Liver (tissue), 10 donors: ENCODE measurements at places on chromosomes 6 and 20.

GRCh38 chr6:84967965-84968364 lies 203.6 kb upstream of the TBX18 start:
- DNase-seq: no peak

DNA sequence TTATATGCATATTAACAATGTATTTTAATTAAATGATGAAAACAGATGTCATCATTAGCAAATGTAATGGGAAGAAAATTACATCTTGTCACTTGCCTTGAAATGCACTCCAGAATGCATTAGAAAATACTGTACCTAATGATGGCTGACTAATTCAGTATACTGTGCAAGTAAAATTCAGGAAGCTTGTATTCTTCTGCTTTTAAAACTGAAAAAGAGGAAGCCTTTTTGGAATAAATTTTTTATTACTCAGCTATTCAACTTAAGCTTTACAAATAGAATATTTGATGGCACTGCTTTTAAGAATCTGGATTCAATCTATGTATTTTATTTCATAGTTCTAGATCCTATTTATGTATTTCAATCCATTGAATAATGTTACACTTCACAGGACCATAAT lies 195.5 kb downstream of the RIMS1 start:
- DNase-seq: no peak

DNA sequence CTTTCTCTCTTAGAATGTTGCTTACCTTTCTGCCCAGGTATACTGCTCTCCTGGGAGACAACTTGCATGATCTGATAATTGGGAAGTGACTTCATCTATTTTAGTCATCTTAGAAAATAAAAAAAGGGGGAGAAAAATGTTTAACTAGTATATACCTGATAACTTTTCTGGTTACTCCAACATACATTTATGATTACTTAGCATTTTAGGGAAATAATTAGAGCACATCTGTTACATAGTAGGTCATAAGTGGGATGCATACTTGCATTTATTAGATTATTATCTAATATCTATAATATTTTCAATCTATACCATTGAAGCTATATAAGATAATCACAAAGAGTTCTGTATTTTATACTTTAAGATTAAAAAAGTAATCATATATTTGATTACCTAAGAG lies 193.9 kb upstream of the EYS start:
- no peak for DNase-seq

DNA sequence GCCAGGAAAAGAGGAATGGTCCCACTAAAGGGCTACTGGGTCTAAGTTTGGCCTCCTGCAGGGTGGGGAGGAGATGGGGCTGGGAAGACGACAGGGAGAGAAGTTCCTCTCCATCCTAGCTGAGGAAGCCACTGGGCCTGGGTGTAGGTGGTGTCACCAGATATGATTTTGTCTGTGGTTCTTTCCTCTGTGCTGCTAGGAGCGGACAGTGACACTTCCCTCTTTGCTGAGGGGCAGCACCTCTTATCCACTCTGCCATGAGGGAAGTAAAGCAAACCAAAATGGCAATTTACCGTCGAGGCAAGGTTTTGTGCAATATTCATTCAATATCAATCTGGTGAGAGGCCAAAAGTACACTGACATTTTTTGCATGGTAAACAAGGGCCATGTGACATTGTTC lies 33.0 kb upstream of the NR2E1 start:
- DNase-seq: no peak

DNA sequence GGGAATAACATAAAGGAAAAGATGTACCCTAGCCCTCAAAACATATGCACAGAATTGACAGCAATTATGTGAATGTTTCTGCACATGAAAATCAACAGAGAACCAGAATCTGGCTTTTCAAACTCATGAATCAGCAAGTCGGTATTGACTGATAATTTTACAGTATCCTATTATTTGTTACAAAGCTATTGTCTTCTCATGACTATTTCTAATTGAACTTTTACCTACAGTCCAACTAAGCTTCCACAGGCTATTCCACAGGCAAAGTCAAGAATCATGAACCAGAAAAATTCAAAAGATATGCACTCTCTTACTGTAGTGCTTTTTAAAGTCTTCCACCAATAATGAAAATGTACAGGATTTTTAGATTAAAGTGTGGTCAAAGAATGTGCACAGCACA lies 49.1 kb upstream of the DST start:
- DNase-seq: no peak

DNA sequence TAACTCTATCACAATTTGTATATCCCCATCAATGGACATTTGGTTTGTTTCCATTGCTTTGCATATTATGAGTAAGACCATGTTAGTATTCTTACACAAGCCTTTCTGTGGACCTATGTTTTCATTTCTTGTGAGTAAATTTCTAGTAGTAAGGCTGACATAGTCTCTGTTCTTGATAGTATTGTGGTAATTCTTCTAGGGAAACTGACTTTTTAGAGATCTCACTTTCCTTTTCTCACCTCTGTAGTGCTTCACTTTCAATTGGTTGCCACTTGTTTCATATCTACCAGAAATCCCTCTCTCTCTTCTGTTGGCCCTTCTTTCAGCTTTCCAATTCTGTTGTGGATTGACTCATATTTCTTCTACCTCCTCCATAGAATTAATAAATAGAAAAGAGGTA lies 8.5 kb downstream of the ISM1 start:
- DNase-seq: no peak

- DNase-seq: no peak
Measured at GRCh38 chr6:148790817-148791216, 44.0 kb downstream of the UST start.

GRCh38 chr6:77474286-77474956 lies 11.1 kb upstream of the HTR1B start:
- no peak for DNase-seq

DNA sequence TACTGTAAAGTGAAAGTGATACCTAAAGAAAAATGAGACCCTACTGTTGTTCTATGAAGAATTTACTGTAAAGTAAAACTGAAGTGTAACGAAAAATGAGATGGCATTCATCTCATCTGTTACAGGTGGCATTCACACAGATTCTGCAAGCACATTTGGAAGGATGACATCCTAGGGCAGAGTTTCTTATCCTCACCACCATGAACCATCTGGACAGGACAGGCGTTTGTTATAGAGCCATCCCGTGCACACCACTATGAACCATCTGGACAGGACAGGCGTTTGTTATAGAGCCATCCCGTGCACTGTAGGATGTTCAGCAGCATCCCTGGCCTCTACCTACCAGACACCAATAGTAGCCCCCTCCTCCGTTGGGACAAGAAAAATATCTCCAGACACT lies 294.8 kb downstream of the GMDS start:
- DNase-seq: no peak

DNA sequence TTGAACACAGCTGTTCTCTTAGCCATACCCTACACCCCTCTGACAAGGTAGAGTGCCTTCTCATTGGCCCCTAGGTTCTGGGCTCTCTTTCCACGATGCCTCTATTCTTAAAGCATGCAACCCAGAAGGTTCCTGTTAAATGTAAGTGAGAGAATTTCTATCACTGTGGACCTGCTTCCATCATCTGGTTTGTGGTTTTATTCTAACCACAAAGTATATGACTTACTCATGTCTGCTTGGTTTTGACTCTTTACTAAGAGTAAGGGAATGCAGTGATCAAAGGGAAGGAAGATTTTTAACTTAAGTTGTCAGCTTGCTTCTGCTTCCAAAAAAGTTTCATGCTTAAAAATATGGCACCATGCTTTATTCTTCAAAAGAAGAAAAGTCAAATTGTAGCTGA lies 80.2 kb downstream of the ANKEF1 start:
- no peak for DNase-seq

DNA sequence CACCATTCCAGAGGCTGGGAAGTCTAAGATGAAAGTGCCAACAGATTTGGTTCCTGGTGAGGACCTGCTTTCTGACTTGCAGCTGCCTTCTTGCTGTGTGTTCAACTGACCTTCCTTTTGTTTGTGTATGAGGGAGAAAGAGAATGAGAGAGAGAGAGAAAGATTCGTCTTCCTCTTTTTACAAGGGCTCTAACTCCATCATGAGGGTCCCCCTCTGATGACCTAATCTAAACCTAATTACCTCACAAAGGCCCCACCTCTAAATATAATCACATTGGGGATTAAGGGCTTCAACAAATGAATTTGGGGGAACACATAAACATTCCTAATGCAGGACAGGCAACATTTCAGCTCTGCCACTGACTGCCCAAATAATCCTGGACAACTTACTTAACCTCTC lies 130.7 kb downstream of the PLCB1 start:
- no peak for DNase-seq

DNA sequence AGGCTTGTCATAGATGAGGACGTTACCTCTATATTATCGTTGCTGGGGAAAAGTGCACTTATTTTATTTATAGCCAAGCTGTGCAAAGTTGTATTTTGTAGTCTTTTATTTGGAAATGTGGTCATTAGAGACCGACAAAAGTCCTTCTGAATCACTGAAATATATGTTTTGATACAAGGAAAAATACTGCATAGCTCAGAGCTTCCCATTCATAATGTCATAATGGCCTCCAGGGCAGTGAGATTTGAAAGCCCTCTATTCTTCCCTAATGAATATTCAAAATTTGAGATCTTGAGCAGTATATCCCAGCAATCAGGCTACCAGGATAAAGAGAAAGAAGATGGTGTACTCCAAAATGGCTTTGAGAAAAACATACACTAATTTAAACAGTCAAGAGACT lies 64.6 kb downstream of the CAP2 start:
- no peak for DNase-seq

DNA sequence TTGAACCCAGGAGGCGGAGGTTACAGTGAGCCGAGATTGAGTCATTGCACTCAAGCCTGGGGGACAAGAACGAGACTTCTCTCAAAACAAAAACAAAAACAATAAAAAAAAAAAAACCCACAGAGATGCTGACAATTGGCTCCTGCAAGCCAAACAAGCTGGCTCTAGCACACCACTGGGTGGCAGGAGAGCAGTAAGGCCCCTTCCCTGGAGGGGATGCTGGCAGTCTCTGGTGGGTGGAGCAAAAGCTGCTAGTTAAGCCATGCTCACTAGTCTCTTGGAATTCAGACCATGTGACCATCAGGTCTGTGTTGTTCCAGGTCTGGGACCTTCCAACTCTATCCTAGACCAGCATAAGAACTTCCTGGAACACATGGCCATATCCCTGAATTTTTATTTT lies 18.9 kb upstream of the DSN1 start:
- no peak for DNase-seq

- no peak for DNase-seq
Measured at GRCh38 chr6:5718231-5718947, 288.3 kb downstream of the NRN1 start.

DNA sequence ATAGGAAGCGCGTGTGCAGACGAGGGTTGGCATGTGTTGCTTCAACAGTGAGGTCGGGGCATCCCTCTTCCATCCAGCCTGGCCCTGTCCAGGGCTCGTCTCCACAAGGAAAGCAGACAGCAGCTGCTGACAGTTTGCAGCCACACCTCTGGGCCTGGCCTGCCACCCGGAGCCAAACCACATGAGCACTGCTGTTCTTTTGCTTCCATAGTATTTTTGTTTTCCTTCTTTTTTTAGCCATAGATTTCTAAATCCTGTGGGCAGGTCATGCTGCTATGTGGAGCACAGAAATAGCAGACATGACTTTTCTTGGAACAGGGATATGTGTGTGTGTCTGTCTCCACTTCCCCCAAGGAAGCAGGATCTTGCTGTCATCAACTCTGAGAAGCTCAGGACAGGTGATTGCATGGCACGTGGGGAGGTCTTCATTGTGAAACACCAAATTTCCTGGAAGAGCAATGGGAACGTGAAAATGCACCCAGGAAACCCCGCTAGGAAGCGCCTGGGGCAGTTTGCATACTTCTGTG lies 167.4 kb downstream of the DTNBP1 start:
- DNase-seq: no peak

DNA sequence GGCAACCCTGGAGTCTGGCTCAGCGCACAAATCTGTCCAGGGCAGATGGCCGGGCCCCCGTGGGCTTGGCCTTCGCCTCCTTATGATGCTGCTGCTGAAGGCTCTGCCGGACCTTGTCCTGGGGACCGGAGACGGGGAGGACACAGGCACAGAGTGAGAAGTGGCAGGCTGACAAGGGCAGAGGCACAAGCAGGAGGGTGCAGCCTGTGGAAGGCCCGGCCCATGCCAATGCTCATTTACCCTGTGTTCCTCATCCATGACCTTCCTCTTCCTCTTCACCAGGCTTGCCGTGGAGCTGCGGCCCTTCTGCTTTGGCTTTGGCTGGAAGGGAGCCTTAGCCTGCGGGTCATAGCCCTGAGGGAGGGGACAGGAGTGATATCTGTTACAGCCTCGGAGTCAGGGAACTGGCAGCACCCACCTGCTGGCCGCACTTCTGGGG lies 2.4 kb downstream of the B3GALT4 start:
- DNase-seq: no peak

DNA sequence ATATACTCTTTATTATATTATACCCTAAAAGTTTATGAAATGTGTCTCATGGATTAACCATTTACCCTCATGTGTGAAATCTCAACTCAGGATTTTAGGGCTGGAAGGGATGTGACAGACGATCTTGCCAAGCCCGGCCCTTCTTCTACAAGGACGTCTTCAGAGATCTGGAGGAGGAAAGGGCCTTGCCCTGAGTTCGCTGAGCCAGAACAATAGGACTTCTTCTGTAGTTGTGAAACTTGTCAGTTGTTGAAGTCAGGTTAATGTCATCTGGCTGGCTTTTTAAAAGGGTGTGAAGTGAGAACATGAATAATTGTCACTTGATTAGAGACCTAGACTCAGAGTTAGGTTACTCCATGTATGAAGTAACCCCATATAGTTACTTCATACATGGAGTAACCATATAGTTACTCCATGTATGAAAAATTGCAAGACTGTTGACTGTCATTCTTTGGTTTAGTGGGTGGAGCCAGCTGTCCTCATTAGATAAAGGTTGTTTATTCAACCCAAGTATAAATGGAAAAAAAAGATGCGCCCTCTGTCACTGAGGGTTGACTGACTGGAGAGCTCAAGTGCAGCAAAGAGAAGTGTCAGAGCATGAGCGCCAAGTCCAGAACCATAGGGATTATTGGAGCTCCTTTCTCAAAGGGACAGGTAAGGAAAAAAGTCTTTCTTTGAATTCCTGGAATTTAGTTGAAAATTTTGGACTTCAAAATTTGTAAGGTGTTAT lies at the start of gene ARG1:
ARG1 (plus strand) TSS at position 541 of the 730 bp plus-strand sequence; CDS start at position 598, 57 bp downstream.
- DNase-seq: peak; percentile 50

DNA sequence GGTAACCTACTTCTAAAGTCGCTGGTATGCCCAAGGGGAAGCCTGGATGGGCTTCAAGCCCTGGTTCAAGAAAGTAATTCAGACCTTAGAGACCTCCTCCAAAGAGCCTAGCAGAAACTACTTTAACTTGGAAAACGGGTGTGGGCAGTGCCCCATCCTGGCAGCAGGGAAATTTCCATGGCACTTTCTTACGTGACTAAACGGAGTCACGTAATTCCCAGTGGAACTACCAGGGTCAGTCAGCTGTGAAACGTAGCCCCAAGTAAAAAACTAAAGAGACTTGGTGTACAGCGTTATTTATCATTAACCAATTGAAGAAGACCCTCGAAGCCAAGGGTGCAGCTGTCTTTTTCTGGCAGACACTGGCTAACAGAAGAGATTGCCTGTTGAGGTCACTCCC lies 114.0 kb downstream of the RCAN2 start:
- no peak for DNase-seq

GRCh38 chr6:105170059-105170458 lies 9.8 kb downstream of the POPDC3 start:
- no peak for DNase-seq

GRCh38 chr6:31815025-31815838 lies at the start of the genes HSPA1A and HSPA1L:
Gene HSPA1A (plus strand): TSS chr6:31815543. CDS start chr6:31815757, 214 bp downstream.
Gene HSPA1L (minus strand): TSS chr6:31815283. CDS start chr6:31811972, 3,311 bp downstream.
- DNase-seq: peak; percentile 92

- DNase-seq: no peak
Measured at GRCh38 chr20:12152996-12153395, 235.3 kb downstream of the BTBD3 start.

GRCh38 chr20:20561172-20561571 lies 151.3 kb downstream of the RALGAPA2 start:
- DNase-seq: no peak
